MV-4-11 (cell line): ENCODE measurements at places on chromosomes 12 and 14.

DNA sequence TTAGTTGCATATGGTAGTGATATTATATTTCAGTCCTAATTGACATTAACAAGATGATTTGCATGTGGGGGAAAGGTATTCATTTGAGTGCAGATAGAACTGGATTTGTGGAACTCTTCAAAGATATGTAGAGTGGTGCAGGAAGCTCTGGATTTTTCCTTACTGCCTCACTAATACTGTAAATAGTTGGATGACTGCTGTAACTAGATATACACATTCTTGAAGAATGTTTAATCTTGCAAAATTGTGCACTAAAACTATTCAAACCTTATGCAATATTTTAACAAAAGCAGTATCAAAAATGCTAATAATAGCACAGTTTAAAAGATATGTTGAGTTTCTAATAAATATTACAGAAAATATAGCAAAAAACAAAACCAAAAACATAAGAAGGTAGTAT lies 43.1 kb upstream of the ATF7IP start:
- no peak for DNase-seq

DNA sequence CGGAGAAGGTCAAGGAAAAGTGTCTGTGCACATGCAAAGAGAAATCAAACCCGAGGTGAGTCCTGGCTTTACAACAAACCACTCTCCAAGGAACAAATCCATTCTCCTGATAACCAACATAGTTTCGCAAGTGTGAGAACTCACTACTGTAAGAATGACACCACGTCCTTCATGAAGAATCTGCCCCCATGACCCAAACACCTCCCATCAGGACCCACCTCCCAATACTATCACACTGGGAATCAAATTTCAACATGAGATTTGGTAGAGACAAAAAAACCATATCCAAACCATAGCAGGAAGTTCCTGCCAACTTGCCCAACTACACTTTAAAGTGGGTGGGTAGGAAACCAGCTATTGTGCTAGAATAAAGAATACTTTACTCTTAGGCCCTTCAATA lies 2.4 kb upstream of the ERC1 start:
- peak; percentile 15 for DNase-seq

DNA sequence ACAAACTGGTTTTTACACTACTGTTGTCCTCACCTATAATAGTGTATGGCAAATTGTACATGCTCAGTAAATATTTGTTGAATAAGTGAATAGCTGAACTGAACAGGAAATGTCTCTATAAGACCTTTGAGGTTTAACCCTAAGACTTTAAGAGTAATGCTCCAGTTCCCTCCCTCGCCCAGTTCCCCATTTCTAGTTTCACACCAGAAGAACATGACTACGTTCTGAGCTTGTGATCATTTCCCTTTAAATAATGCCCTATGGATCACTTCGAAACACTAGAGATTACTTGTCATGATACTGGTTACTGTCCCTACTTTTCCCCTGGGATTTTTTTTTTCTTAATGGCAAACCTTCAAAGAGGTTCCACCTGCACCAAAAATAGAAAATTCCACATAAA lies 69.3 kb downstream of the PRKD1 start:
- peak; percentile 90 for DNase-seq

- DNase-seq = no peak
Observed at GRCh38 chr14:99983251-99984015, 81.8 kb upstream of the EVL start.

DNA sequence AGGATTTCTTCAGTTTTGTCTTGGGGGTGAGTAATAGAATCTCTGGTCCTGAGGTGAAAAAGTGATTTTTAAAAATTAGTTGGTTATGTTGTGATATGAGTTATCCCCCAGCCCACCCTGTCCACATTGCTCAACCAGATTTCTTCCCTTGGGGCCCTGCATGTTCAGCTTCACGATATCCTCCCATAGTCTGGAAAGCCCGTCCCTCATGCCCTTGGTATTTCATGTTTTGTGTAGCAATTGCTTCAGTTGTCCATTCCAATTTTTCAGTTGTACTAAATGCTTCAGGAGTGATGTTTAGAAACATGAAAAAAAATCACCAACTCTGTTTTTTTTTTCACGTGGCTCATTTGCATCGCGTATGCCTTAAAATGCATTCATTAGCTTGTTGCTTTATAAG lies 17.5 kb upstream of the BICD1 start:
- no peak for DNase-seq

DNA sequence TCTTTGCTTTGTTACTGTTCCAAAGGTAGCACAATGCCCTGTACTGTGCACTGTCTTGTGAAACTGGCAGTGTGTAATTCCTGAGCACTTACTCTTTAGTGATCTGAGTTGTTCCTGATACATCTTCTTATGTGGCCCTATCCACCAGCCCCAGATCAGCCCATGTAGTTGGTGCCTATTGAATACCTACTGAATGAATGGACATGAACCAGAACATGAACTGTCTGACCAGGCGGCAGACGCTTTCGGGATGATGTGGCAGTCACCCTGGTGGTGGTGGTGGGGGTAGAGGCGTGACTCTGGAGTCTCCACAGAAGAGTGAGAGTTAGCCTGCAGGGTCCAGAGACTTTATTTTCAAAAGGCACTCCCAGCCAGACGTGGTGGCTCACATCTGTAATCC lies 46.6 kb upstream of the PAPOLA start:
- no peak for DNase-seq

DNA sequence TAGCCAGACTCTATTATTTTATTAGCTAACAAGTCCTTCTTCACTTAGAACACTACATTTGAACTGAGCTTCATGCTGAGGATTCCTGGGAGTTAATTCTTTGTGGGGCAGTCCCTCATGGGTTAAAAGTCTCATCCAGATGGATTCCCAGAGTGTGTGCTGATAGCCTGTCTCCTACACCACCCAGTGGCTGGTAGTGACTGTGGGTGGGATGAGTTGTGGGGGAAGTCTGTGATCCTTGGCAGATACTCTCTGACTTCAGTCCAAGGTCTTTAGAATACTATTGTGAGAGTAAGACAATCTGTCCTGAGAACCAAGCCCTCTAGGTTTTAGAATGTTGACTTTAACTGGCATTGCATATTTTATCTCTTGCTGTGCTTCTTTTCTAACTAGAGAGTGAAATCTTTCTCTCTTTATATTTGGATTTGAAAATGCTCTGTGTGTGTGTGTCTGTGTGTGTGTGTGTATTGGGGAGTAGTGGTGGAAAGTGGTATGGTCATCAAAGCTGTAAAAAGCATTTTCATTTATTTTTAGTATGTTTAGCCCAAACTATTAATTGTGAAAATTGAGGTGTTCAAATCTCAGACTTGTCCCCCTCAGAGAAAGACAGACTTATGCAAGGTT lies 37.3 kb downstream of the AKAP6 start:
- no peak for DNase-seq

DNA sequence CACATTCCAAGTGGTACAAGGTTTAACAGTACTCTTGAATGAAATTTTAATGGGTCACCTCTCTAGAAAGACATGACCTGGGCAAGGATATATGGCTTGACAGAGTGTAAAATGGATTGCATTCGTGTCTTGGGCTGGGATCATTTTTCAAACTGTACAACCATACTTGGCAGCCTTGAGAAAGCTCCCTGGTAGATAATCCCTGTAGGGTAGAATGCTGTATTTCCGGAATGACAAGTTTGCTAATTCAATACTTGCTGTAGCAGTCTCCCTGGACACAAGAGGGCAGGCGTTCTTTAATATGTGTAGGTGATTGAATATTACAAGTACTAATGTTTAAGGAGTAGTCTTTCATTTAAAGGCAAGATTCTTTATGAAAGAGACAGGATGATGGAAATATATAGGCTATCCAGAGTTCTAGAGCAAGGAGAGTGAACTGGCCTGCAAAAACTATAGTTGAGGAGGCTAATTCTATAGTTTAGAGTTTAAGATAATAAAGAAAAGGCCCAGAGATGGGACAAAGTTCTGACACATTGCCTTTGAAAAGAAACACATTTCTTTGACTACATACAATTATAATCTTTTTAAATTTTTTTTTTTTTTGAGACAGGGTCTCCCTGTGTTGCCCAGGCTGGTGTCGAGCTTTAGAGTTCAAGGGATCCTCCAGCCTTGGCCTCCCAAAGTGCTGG lies 53.4 kb downstream of the PLBD1 start:
- no peak for DNase-seq

DNA sequence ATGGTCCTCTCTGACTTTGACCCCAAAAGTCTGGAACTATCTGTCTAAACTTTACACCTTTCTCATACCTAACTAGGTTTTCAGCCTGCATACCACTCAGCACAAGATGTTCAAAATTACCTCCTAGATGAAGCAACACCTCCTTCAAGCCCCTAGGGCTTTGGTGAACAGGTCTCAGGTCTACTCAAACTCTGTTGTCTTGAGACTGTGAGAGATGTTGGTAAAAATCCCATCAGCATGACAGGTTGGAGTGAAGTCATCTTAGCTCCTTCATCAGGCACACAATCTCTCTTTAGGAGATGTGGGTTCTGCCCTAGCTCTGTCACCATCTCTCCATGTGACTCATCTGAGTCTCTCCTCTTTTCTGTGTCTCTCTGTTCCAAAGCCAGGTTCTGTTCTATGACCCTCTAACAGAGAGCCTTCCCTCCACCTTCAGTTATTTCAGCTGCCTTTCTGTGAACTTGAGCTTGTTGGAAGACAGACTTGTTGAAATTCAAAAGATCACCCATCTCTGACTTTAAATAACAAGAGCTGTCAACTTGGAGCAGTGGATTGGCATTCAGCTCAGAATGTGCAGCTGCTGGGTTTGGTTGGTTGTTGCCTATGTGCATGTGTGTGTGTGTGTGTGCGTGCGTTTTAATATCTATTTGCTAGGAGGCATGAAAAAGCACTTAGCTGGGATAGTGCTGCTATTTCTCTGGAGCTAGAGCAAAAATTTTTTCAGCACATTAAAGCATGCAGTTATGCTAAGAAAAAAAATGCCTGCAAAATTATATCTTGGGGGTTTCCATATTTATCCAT lies 130.7 kb downstream of the CRACR2A start:
- no peak for DNase-seq

DNA sequence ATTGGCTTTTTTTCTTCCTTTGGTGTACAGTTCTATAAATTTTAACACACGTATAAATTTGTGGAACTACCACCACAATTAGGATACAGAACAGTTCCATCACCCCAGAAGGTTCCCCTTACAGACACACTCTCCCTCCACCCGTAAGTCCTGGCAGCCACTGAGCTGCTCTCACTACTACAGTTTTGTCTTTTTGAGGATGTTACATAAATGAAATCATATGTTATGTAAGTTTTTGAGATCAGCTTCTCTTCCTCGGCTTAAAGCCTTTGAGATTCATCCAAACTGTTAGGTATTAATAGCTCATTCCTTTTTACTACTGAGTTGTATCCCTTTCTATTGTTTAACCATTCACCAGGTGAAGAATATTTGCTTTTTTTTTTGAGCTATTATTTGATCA lies 74.3 kb upstream of the SLC24A4 start:
- DNase-seq = peak; percentile 77

DNA sequence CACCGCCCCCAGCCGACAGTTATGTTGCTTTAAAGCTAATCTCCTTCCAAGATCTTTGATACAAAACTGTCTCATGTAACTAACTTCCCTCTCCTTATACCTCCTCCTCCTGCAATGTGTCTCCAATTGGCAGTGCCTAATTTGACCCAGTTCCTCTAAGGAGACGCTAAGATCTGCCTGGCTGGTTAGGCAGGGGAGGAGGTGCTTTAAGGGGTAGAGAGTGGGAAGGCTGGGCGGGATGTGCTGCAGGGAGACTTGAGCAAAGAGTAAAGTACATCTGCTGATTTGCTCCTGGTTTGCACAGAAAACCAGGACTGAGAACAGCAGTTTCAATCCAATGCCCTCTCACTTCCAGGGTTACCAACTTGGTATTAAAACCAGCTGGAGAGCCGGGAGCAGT lies 7.4 kb upstream of the IKZF4 start:
- DNase-seq = no peak

GRCh38 chr14:104889375-104889757 lies 24.3 kb downstream of the CEP170B start:
- no peak for DNase-seq

DNA sequence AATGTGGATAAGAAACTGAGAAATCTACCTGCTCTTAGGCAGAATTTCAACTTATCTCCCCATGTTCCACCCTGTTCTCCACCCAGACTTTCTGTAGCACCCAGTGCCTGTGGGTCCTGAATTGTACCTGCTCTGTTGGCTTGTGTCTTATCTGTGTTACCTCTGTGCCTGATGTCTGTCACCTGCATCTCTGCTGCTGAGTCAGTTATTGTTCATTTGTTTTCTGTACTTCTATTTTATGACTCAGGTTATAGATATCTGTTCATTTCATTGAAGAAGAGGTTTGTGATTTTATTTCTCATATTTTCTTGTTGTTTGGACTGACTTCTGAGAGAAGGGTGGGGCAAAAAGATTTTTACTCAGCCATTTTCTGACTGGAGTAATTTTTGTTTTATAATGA lies 11.7 kb downstream of the SOCS4 start:
- DNase-seq = no peak

- no peak for DNase-seq
Observed at GRCh38 chr14:23361320-23361719, 3.7 kb downstream of the EFS start.

- no peak for DNase-seq
Observed at GRCh38 chr12:69389831-69390230, 30.3 kb downstream of the YEATS4 start.

DNA sequence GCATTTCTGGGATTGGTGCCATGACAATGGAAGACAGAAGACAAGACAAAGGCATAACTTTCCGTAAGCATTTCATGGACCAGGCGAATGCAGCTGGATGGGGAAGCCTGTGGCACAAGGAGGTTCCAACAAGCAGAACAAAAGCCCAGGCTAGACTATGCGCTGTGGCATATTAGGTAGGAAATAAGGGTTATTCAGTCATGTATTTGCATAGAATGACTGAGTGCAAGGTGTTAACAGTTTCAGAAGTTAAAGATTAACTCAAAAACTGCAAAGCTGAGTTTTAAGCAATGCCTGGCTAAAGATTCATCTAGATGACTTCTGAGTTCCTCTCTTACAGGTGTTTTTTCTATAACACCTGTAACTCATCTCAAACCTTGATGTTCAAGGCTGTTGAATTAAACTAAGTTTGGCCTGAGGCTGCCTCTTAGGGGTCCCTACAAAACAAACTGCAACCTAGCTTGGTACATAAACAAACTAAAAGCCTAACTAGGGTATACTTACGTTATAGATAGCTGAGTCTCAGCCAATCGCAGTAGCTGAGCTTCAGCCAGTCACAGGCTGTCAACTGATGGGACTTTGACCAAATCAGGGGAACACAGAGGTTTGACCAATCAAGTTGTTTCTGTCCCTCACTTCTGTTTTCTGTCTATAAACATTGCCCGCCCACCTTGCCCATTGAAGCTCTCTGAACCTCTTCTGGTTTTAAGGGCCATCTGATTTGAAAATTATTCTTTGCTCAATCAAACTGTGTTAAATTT lies 52.2 kb upstream of the PLBD1 start:
- DNase-seq = no peak

GRCh38 chr12:50182461-50182860 lies 15.3 kb upstream of the CERS5 start:
- DNase-seq = no peak

- DNase-seq = no peak
Observed at GRCh38 chr14:103549361-103550311, 12.8 kb downstream of the BAG5 start.

- DNase-seq = no peak
Observed at GRCh38 chr12:113065126-113066007, 8.8 kb downstream of the DTX1 start.
